ENCODE measurements at places on chromosomes 11 and 22. TPM values are rescaled to one million over a fixed set of nuclear protein-coding genes. Genes with fewer than 3 reads are reported as not detected.

The NAALADL1 gene
- total RNA-seq = 3.1 TPM

The LARGE1 gene
- total RNA-seq = 140 TPM

The OTOG gene
- not detected for total RNA-seq

The TPBGL gene
- total RNA-seq = 0.11 TPM

The KRTAP5-8 gene
- total RNA-seq = not detected

The TRIM6 gene
- total RNA-seq = 0.91 TPM

The SORL1 gene
- 4.7 TPM for total RNA-seq

The GAL3ST3 gene
- total RNA-seq = 0.73 TPM

The CCDC81 gene
- total RNA-seq = 0.32 TPM

The LMO1 gene
- 2.3 TPM for total RNA-seq

The CBX7 gene
- 69.9 TPM for total RNA-seq

The GSTT2 gene
- total RNA-seq = 0.62 TPM

The KCNQ1 gene
- total RNA-seq = 33.4 TPM

The ABCG4 gene
- 1.5 TPM for total RNA-seq

The P2RY6 gene
- total RNA-seq = 2.1 TPM

The CLDN5 gene
- total RNA-seq = 23.9 TPM

The MUC6 gene
- not detected for total RNA-seq

The LSP1 gene
- total RNA-seq = 23.0 TPM

The SLC6A5 gene
- not detected for total RNA-seq

The TRIM68 gene
- 11.0 TPM for total RNA-seq

The CDC45 gene
- total RNA-seq = 0.62 TPM

The RAB39A gene
- total RNA-seq = 0.51 TPM

The VPREB3 gene
- total RNA-seq = 0.51 TPM

The OR52N4 gene
- not detected for total RNA-seq

The CHST1 gene
- 3.1 TPM for total RNA-seq

The DRD4 gene
- not detected for total RNA-seq

The FIBIN gene
- total RNA-seq = 8.6 TPM

The SLC22A25 gene
- not detected for total RNA-seq

The CASP5 gene
- not detected for total RNA-seq

The RASL10A gene
- 1.3 TPM for total RNA-seq

The POU2AF3 gene
- total RNA-seq = 1.0 TPM

The WT1 gene
- total RNA-seq = 2.3 TPM

The MS4A10 gene
- total RNA-seq = not detected

The CDC42BPG gene
- 0.35 TPM for total RNA-seq

The SEPTIN3 gene
- 0.08 TPM for total RNA-seq

The WNT11 gene
- 20.0 TPM for total RNA-seq

The PKDREJ gene
- total RNA-seq = 0.05 TPM

The PLET1 gene
- total RNA-seq = not detected

Measured in Right ventricle myocardium superior (tissue), 1 donor.